ENCODE measurements at places on chromosomes 7 and 10.

- DNase-seq: peak; percentile 33
Measured at GRCh38 chr7:72152161-72153131, 259.7 kb downstream of the CALN1 start.

DNA sequence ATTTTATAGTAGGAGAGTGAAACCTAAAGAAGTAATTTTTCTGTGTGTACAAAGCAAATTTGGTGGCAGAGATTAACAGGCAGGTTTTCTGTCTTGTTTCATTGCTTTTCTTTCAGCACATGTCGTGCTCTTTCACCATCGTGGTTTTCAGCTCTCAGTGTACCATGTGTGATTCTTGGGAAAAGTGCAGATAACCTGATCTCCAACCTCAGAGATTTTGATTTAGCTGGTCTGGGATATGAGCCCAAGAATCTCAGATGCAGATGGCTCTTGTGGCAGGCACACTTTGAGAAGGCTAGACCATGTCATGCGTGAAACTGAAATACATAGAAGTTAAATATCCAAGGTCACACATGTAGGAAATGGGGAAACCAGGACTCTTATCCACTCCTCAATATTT is 317.4 kb downstream of the EXOC4 start:
- no peak for DNase-seq

GRCh38 chr10:54234832-54235231 is 566.2 kb downstream of the PCDH15 start:
- no peak for DNase-seq

- no peak for DNase-seq
Measured at GRCh38 chr7:111594602-111595001, 32.3 kb upstream of the IMMP2L start.

DNA sequence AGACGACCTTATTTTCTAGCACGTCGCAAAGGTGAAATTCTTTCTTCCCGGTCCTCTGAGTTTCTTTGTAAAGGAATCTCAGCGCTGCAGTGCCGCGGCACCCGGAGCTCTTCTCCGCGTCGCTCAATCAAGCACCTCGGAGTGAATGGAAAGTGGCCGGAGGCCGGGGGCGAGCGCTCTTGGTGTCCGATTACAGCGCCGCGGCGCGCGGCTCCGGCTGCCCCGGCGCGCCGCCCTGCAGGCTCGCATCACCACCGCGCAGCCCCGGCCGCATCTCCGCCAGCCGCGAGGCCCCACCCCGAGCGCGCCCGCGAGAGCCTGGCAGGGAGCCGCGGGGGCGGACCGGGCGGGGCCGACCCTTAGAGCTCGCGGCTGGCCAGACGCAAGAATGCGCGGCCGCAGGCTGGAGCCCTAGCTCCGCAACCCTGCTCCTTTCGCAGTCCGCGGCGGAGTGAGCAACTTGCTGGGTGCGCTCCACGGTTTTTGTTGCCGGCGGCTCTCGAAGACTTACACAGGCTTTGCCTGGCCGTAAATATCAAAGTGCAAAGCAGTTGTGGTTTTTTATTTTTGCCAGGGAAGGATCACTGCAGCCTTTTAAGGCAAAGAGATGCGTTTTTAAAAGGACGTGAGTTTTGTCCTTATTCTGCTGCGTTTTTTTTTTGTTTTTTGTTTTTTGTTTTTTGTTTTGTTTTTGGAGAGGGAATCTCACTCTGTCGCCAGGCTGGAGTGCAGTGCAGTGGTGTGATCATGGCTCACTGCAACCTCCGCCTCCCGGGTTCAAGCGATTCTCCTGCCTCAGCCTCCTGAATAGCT is at the start of gene SEMA3C:
Gene SEMA3C, minus strand, starts transcription at position 143 of the 813 bp plus-strand sequence. CDS start 2,270 bp downstream, outside the sequence.
- DNase-seq: peak; percentile 77

DNA sequence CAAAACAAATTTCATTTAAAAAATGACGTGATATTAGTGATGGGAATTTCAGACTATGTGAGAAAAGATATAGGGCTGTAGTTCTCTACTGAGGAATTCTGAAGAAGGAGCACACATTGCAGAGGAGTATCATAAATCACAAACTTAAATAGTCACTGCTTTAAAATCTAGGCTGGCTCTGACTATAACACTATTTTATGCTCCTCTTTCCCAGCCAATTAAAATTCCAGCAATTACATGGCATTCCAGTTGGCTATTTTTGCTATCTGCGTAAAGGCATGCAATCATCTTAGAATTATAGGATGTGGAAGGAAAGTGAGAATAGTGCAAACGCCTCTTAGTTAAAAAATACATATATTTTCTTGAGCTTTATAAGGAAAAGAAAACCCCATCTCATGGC is 123.1 kb downstream of the GNAI1 start:
- DNase-seq: no peak

DNA sequence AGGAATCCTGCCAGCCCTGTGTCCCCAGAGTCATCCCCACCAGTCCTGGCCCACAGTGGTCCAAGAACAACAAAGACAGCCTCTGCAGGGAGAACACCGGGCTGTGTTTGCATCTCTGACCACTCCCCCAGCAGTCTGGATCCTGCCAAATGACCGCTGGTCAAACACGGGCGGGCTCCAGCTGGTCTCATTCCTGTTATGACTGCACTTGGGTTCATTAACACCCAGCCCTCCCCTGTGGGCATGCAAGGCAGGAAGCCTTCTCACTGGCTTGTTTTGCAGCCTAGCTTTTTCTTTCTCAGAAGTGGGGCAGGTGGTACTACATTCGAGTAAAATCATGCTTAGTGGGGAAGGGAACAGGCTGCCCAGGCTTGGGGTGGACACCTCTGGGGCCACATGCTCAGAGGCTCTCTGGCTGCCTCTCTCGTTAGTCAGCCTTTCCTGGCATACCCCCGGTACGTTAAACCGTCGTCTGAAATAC is 190.0 kb downstream of the PLXNA4 start:
- peak; percentile 56 for DNase-seq

DNA sequence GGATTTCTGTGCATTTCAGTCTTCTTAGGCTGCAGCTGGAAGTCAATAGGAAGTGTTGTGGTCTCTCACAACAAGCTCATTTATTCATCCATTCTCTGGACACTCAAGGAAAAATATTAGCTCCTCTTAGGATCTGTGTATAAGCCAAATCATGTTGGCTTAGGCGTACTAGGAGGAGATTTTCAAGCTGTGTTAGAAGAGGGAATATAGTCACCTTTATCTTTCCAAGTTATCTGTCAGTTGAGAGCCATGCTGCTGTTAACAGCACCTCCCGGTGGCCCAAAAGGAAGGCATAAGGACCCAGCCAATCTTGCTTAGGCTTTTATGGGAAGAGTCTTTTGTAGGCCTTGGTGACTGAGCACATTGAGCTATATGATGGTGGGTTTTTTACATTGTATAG is 220.0 kb downstream of the LRMDA start:
- DNase-seq: no peak

DNA sequence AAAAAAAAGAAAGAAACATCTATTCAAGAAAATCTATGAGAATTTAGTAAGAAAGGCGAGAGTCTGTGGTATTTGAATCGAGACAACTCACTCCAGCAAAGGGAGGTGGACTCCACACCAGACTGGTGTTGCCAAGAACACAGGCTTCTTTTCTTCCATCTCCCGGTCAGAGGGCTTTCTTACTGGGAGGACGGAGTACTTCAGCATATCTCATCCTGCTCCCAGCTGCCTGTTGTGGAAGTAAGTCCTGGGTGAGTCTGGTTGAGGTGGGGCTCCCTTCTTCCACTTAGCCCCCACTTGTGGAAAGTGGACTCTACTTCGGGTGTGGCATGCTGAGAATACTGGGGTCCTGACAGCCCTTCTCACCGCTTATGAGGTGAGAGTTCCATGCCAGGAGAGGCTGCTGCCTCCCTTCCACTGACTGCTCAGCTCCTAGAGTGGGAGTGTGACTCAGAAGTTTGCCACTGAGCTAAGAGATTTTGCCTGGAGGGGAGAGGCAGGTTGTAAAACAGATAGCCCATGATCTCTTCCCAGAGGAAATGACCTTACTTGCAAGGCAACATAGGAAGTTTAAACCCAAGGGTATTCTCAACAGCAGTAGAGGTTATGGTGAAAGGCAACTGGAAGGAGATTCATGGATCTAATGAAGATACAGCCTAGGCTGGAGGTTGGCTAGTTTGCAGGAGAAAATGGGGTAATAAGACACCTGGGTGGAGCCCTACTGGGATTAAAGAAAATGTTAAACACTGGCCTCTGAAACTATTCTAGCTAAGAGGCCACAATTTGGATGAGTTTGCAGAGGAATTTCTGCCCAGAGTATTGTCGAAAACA is 3.5 kb upstream of the NACAD start:
- DNase-seq: no peak

GRCh38 chr10:6647811-6648526 is 67.9 kb upstream of the PRKCQ start:
- peak; percentile 54 for DNase-seq

- no peak for DNase-seq
Measured at GRCh38 chr10:27621461-27621860, 117.4 kb downstream of the RAB18 start.

DNA sequence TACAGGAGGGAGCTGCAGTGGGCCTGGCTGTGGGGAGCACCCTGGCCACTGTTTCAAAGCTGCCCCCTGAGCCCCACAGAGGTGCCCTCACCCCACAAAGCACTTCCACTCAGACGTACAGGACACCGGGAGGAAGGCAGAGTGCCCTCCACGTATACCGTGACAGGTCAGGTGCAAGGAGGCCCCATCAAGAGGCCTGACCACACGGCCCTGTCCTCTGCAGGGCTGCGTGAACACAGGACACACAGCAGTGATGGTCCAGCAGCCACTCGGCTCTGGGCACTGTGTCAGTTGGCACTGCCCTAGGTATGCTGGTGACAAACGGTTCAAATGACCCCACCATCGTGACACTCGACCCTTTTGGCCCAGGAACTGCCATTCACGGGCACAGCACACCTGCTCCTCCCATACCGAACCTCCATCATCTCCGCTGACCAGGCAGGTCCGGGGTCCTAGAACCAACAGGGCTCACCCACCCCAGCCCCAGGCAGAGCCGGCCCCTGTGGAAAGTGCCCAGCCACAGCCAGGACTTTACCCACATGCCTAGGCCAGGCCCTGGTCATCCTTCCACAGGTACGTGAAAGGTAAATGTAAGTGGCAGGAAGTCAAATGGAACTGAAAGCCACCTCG is 560.9 kb downstream of the PTPRN2 start:
- no peak for DNase-seq

GRCh38 chr7:66279912-66280311 is 74.8 kb downstream of the TPST1 start:
- DNase-seq: no peak

DNA sequence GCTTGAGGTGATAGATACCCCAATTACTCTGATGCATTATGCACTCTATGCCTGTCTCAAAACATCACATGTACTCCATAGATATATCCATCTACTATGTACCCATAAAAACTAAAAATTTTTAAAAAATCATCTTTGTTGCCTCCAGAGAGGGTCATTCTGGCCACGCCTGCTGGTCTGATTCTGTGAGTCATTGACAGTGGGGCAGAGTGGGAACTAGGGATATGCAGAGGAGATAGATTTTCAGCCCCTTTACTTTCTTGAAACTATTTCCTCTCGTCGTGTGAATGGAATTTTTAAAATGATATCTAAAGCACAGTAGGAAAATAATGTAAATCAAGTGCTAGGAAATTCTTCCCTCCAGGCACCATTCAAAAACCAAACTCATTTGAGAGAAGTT is 715.0 kb upstream of the NRP1 start:
- DNase-seq: no peak

GRCh38 chr10:91798649-91799611 is 704 bp downstream of the TNKS2 start:
- no peak for DNase-seq

- no peak for DNase-seq
Measured at GRCh38 chr10:108612485-108612884, 1310.8 kb downstream of the XPNPEP1 start.

GRCh38 chr10:123600177-123600576 is 66.0 kb upstream of the GPR26 start:
- DNase-seq: no peak

- DNase-seq: no peak
Measured at GRCh38 chr10:107481881-107482280, 317.4 kb upstream of the SORCS1 start.

- DNase-seq: no peak
Measured at GRCh38 chr10:34710391-34710751, 104.7 kb downstream of the PARD3 start.

DNA sequence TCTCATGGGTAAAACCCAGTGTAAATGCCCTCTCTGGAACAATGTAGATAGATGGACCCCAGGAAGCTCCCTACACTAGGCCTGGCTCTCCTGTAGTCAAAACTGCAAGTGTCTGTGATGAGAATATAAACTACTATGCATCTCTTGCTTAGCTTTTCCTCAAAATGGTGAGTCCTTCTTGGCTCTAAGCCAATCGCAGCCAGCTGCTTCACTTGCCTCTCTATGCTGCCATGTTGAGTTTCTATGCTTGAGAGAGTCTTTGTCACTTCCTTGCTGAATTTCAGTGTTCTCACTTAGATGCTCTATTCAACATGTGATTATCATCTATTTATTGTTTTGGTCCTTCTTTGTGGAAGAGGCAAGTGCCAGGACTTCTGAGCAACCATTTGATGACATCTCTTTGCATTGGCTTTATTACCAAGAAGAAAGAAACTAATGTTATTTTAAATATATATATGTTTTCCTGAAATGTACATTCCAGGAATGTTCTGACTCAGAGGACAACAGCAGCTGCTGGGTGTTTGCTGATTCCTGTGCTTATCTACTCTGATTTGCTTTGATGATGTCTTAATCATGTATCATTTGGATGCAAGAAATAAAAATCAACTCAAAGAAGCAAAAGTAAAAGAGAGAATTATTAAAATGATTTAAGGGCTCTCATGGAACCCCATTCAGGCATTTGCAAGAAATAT is 16.6 kb downstream of the TAS2R40 start:
- no peak for DNase-seq

GRCh38 chr7:30149640-30150272 is 15.0 kb downstream of the MTURN start:
- DNase-seq: no peak

DNA sequence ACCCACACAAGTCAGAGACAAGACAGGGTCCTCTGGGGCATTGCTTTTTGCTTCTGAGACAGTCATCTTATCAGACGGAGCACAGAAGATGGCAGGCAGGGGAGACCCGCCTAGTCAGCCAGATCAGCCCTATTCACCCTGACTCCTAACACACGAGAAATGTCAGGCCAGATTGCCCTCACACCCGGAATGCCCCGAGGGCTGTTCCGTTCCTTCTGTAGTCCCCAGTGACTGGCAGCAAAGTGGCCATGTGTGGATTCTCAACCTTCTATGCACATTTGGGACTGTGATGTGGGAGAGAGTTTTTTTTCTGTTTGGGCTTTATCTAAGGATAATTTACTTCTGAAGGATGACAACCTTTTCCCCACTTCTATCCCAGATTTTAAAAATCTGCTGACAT is 35.5 kb upstream of the TBX20 start:
- no peak for DNase-seq

DNA sequence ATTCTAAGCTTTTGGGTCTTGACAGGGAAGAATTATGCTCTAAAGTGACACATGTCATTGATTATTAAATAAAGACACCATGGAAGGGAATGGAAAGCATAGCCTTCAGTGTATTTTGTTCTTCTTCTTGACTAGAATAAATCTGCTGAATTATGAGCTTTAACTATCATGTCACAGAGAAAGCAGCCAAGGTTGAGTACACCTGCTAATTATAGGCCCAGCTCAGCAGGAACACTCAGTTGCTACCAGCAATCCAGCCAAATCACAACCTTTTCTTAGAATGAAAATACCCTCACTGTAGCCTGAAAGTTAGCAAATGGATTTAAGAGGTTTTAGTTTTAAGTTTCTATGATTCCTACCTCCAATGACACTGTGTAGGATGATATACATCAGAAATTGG is 225.3 kb upstream of the RHOBTB1 start:
- no peak for DNase-seq

Measured in dorsolateral prefrontal cortex (tissue), 122 donors.